ENCODE measurements at places on chromosomes 16 and 17.

DNA sequence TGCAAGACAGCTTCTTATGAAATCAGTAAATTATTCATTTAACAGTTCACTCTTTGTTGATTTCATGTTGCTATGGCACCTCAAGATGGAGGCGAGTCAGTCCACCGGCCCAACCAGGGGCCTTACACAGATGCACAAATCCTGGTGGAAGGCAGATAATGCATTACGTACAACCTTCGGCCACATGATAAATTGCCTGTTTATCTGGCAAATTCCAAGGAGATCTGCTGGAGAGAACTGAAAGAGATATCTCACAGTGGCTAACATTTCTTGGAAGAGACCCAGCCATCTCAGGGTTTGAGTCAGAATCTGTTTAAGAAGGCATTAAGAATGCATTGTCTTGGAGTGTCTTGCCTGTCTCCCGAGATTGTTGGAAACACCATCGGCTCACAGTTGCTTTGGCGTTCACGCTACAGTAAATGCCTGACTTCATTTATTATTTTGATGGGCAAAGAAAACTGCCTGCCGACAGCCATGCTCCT is 225.6 kb downstream of the MSI2 start:
- peak; percentile 63 for DNase-seq

DNA sequence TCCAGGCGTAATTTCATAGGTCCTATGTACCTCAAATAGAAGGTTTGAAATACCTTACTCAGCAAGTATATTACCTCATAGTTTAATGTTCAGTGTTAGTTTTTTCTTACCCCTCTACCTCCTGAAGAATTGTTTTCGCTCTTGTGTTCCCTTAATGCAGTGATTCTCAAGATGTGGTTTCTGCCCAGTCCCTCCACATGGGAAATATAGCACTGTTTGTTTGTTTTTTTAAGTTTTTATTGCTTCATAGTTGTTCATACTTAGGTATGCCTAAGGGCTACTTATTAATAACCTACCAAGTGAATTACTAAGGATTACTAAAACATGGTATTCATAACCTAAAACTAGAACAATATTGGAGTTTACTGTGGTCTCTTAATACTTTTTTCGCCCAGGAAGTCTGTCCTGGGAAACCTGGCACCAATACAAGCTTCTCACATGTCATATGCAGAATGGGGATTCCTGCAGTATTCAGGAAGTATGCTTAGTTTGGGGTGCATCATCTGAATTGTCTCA is 5.0 kb downstream of the RSPRY1 start:
- no peak for DNase-seq

DNA sequence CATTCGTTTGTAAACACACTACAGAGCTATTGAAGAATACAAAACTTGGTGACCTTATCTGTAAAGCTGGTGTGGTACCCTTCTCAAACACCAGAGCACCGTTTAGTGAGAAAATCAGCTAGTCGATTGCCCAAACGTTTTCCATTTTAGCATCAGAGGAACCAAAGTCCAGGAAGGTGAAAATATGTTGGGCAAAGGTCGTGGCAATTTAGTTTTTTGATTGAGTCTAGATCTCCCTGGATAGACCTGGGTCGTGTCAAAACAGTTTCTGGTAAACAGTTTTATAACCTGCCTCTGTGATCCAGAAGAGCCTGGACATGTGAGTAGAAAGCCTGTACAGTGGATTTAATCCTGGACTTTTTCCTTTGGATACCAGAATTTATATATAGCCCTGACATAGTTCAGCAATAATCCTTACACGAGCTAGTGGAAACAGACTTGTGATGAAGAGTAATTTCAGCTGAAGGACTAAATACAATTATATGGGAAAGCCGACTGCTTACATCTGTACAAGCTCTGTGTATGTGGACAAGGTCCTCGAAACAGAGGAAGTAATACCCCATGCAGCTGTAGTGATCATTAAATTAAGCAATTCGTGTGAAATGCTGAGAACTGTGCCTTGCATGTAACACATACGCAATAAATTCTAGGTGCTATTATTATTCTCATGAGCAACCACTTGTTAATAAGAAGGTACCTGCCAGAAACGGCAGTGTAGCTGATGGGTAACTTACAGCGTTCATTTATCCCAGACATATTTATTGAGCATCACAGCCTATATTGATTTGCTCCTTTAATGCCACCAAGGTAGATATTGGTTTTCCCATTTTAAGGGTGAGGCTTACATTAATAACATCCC is 72.5 kb downstream of the MAP2K6 start:
- DNase-seq: no peak

DNA sequence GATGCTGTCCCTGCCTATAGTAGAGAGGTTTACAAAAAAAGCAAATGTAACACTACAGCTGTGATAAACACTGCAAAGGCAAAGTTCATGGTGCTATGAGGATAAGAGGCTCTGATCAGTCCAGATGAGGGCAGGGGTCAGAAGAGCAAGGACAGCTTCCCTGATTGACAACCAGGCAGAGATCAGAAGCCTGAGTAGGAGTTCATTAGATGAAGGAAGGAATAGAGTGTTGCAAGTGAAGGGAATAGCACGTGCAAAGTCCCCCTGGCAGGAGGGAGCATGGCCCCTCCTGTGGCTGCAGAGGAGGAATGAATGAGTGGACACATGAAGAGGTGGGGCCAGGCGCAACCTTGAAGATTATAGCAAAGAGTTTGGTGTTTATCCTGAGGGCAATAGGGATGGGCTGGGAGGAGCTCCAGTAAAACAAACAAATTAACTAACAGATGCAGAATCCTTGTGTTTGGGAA is 208.4 kb upstream of the IRX5 start:
- no peak for DNase-seq

GRCh38 chr16:67842509-67843342 is 606 bp downstream of the THAP11 start:
- DNase-seq: peak; percentile 47

- no peak for DNase-seq
Measured at GRCh38 chr17:68296217-68297191, 5.2 kb downstream of the ARSG start.
